Dermis microvascular lymphatic vessel endothelial cell (primary cell): ENCODE measurements at places on chromosomes 13 and 19.

- DNase-seq, result no peak
Observed at GRCh38 chr13:65035302-65035701, 2194.8 kb downstream of the PCDH9 start.

DNA sequence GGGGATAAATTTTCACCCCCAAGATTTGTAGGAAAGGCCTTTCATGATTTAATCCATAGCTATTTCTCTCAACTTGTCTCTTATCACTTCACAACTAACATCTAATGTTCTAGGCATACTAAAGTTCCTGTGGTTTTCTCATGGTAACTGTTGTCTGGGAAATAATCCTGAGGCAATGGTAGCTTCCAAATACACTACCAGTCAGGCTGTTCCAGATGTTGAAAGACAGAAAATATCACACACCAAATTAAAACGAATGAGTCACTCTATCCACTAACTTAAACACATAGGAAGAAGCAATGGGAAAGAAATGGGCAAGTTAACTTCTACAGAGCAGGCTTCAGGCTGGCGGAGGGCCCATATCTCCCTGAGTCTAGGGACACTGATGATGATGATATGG is 77.7 kb upstream of the MYO16 start:
- no peak for DNase-seq

GRCh38 chr19:7346488-7346971 is 2.2 kb upstream of the ARHGEF18 start:
- no peak for DNase-seq

DNA sequence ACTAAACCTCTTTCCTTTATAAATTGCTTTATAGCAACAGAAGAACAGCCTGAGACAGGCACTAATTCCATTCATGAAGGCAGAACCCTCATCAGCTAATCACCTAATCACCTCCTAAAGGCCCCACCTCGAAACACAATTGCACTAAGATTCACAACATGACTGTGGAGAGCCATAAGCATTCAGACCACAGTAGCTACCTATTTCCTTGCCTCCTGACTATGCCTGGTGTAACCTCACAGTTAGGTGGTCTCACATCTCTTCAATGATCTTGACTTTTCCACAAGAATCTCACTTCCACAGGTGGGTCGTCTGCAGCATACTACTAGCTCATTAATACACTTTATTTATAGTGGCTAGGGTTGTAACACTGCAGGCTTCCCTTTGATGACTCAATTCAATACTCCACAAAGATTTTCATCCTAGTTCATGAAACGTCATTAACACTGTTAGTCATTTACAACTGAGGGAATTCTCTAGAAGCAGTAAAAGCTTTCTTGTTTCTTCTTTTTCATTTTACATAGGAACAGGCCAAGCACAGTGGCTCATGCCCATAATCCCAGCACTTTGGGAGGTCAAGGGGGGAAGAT is 27.1 kb downstream of the STK24 start:
- no peak for DNase-seq

GRCh38 chr19:18128044-18128443 is 24.9 kb upstream of the PIK3R2 start:
- DNase-seq, result no peak

DNA sequence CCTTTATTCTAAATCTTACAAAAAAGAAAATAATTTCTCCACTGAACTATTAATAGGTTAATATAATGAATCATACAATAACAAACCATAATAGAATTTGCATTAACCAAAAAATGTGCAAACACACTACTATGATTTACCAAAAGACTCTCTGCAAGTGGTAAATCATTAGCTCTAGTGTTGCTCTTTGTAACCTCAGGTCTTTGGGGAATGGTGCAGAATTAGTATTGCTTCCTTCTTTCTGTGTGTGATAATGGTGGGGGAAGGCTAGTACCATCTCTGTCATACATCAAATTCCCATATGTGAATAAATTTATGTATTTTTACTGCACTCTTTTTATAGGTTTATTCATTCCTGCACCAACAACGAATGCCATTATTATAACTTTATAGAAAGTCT is 105.1 kb downstream of the COG6 start:
- DNase-seq, result no peak

GRCh38 chr13:73849292-73849691 is 284.9 kb downstream of the KLF12 start:
- DNase-seq, result peak; percentile 21

- DNase-seq, result no peak
Observed at GRCh38 chr13:27295096-27295495, 24.5 kb downstream of the RASL11A start.

GRCh38 chr19:44567745-44568144 is 38.3 kb upstream of the CEACAM20 start:
- DNase-seq, result no peak

GRCh38 chr13:92994056-92994455 is 232.6 kb upstream of the GPC6 start:
- no peak for DNase-seq

DNA sequence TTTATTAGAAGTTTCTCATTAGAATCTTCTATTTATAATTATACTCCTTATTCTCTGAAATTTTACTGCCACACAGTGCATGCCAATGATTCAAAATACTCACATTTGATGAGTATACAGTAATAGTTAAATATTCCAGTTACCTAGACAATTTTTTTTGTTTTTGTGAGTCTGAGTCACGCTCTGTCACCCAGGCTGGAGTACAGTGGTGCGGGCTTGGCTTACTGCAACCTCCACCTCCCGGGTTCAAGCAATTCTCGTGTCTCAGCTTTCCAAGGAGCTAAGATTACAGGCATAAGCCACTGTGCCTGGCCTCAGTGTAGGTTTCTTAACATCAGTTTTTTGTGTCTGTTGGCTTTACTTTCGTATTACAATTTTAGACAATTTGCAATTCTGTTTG is 87.1 kb downstream of the ZNF486 start:
- no peak for DNase-seq

- DNase-seq, result no peak
Observed at GRCh38 chr13:99392470-99393135, 85.4 kb upstream of the GPR183 start.

DNA sequence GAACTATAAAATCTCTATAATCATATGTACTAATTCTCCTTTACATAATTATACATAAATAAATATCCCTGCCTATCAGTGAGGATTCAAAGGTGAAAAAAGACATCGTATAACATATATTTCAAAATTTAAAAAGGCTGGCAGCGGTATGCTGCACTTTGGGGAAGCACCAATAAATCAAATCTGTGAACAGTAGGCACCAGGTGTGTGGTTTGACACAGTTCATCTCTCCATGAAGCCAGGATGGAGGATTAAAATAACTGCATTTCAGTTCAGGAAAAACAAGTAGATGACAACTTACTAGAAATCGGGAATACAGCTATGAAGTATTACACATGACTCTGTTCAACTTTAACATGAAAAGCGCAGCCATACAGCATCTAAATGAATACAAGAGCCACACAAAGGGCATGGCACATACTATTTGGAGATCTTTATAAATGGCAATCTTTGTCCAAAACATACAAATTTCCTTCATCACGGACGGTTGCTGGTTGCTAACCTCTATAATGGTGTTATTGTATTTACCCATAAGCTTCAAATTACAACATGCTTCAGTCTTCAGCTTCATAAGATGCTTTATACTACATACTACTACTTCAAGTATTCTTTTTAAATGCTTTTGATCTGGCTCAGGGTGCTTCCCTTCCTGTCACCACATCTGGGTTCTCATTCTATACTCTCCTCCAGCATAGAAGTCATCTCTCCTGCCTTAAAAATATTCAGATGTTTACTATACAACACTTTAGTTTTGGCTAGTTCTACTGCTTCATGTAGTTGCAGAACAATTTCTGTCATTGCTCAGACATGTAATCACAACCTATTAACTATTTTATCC is 128.7 kb downstream of the KLF12 start:
- DNase-seq, result no peak

GRCh38 chr19:1941146-1942077 is at the start of gene CSNK1G2:
Gene CSNK1G2 (plus strand): TSS chr19:1941172. CDS start chr19:1969773, 28,601 bp downstream.
- DNase-seq, result no peak

- no peak for DNase-seq
Observed at GRCh38 chr13:94993616-94994015, 281.3 kb upstream of the SOX21 start.

DNA sequence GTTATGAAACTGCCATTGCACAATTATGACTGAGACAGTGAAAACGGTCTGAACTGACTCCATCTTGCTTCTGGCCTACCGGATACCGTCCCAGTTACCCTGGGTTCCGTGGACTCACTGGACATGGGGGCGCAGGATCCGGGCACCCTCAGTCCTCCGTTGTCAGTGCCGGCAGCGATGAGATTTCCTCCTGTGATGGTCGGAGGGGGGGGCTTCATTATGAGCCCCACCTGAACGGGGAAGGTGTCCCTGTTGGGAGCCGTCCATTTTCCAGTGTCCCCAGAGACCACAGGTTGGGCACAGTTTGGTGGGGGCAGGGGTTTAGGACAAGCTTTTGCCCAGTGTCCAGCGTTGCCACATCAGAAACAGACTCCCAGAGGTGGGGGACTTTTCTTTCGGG is 23.4 kb downstream of the TMEM255B start:
- DNase-seq, result no peak

DNA sequence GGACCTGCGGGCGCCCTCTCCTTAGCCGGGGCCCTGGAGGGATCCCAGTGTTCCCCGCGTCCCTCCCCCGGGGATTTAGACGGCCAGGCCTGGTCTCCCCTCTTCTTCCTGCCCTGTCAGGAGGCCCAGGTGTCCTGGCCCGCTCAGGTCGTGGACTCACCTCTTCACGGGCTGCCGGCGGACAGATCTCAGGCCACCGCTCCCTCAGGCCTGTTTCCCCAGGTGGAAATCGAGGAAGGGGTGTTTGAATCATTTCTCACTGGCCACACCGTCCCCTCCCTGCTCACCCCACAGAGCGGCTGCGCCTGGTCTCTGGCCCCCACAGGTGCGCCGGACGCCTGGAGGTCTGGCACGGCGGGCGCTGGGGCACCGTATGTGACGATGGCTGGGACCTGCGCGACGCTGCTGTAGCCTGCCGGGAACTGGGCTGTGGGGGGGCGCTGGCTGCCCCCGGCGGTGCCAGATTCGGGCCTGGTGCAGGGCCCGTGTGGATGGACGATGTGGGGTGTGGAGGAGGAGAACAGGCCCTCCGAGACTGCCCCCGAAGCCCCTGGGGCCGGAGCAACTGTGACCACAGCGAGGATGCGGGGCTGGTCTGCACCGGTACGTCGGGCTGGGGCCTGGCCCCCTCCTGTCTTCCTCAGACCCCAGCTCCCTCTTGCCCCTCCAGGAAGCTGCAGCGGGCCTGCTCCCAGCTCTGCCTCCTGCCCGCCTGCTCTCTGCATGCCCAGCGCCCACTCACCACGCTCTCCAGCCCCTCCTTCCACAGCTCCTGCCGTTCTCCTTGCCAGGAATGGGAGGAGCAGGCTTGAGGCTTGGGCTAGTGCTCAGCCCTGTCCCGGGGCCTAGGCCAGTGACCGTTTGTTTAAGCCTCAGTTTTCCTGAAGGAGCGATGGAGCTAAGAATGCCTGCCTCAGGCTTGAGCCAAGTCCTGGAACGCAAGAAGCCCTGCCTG is 2.5 kb downstream of the SSC5D start:
- no peak for DNase-seq

DNA sequence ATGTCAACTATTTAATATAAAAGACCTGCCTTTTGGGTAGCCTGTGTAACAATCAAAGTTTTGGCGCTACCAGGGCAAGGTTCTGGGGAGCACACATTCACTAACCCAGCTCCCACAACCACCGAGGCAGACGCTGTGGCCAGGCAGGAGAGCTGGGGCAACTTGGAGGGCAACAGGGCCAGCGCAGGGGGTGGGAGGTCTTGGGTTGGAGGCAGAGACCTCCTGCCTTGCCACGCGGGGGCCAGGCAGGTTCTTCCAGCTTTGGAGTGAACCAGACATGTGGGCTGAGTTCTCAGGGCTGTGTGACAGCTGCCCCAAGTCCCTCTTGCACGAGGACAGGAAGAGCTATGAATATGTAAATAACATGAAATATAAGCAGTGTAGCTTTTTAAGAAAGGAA is 30.3 kb upstream of the MCF2L start:
- DNase-seq, result no peak

- no peak for DNase-seq
Observed at GRCh38 chr13:44433863-44434765, 60.5 kb downstream of the SERP2 start.

GRCh38 chr13:21371011-21371410 is 88.1 kb downstream of the ZDHHC20 start:
- DNase-seq, result no peak

- DNase-seq, result peak; percentile 17
Observed at GRCh38 chr19:28466107-28467045, 746.6 kb downstream of the UQCRFS1 start.
